Ovary (tissue), 10 donors: ENCODE measurements at places on chromosomes 5 and 9. TPM values are rescaled to one million over a fixed set of nuclear protein-coding genes. Genes with fewer than 3 reads are reported as not detected.

The ZNF618 gene
- 24.2 TPM for total RNA-seq

The KCNV2 gene
- not detected for total RNA-seq

The BOD1 gene
- 61.7 TPM for total RNA-seq

The PRRX2 gene
- 0.53 TPM for total RNA-seq

The MARCOL gene
- total RNA-seq, result not detected

The TSTD2 gene
- total RNA-seq, result 11.4 TPM

The NKD2 gene
- 1.2 TPM for total RNA-seq

The OR1Q1 gene
- not detected for total RNA-seq

The CDK9 gene
- total RNA-seq, result 209 TPM

The TRPM6 gene
- total RNA-seq, result 0.32 TPM

The NEUROG1 gene
- total RNA-seq, result not detected

The C5orf34 gene
- total RNA-seq, result 3.8 TPM

The ZNF354B gene
- total RNA-seq, result 15.0 TPM

The CDH12 gene
- total RNA-seq, result not detected

The HAVCR1 gene
- total RNA-seq, result not detected

The MTAP gene
- total RNA-seq, result 34.0 TPM

The SOHLH1 gene
- total RNA-seq, result 0.17 TPM

The IL13 gene
- not detected for total RNA-seq

The SNCAIP gene
- total RNA-seq, result 30.8 TPM
